IPS DF 19.7 (cell line): ENCODE measurements at places on chromosomes 12 and 14.
A peak's percentile ranks its signal among the peaks of the same experiment; 100 is the strongest.

DNA sequence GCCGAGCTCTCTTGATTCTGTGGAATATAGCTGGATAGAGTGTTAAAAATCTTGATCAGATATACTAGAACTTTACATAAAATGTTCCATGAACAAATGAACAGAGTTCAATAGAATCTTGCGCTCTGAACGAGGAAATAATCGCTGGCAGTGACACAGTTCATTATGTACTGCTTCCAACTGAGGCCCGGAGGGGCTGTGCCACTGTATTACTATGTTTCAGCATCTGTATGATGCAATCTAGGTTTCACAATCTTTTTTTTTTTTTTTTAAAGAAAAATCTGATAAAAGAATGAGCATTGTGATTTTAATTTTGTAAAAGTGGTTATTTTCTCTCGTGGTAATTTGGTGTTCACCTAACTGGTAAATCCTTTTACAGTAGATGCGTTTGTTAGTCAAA is 77.2 kb downstream of the FERMT2 start:
- DNase-seq: no peak

DNA sequence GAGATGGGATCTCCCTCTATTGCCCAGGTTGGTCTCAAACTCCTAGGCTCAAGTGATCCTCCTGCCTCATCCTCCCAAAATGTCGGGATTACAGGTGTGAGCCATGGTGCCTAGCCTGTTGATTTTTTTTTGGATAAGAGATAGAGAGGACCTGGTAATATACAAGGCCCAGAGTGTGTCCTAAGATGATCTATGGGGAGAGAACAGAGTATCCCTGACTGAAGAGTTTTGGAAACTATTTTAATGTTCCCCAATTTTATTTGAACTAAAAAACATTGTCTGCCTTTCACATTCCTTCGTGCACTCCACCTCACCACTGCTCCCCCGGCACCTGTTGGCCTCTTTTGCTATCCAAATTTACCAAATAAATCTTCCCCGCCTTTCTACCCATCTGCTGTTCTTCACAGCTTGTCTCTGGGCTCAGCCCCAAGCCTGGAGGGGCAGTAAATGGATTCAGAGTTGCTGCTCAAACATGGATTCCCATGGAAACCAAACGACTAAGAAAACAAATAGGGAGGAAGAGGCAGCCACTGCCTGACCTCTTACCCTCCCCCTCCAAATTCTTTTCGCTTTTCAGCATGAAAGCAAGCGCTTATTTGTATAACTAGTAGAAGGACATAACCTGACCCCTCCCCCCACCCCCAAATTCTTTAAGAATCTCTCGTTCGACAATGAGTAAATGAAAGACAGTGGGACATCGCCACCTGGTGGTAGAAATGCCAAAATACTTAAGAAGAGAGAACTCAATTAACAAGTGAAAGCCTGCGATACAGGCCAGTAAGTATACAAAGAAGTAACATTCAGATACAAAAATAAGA is 22.6 kb downstream of the OR10G3 start:
- DNase-seq: peak; percentile 98

GRCh38 chr14:75752086-75752485 is 91.0 kb downstream of the TTLL5 start:
- DNase-seq: no peak

GRCh38 chr14:80212023-80212397 is 706 bp upstream of the DIO2 start:
- DNase-seq: no peak

GRCh38 chr12:10027721-10028120 is 2.8 kb upstream of the CLEC9A start:
- DNase-seq: no peak

DNA sequence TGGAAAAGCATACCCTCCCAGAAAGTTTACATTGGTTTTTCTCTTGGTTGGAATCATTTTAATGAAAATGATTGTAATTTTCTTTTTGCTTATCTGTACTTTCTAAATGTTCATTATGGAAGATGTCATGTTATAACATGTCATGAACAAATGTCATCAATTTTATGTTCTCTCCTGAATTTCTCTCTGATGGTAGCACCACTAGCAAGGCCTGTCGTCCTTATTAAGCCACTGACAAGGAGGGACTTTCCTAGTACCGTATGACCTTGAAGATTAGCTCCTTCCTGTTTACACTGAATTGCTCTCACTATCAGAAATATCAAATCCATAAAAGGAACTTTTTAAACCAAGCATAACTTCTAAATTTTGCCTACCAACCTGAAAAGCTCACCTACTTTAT is 99.0 kb downstream of the ESR2 start:
- DNase-seq: no peak

DNA sequence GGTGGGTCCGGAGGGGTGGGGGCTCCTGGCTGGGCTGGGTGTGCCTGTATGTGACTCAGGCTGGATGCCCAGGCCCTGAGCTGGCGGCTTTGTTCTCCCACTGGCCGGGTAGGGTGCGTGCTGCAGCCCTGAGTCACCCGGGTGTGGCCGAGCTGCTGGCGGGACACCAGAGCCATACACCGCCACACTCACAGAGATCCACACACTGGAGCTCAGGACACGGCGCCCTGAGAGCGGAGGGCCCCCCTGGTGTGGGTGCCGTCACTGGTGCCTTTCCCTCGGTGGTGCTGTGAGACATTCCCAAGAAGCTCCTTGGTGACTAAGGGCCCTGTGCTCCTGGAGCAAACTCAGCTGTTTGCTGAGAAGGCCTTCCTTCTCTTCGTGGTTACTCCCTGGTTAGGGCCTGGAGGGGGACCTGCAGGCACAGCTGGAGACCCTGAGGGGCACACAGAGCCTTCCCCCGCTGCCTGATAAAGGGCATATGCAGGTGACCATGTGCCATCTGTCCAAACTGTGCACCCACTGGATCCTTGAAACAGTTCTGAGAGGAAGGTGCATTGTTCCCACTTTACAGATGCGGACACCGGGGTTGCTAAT is 44.3 kb downstream of the KRT80 start:
- DNase-seq: no peak

- no peak for DNase-seq
These were observed 74.6 kb downstream of the KCNC2 start for GRCh38 chr12:75135026-75135425.
